Hepatocyte (in vitro differentiated cells): ENCODE measurements at places on chromosomes 4 and X. TPM values are rescaled to one million over a fixed set of nuclear protein-coding genes. Genes with fewer than 3 reads are reported as not detected.

Gene PPP4R3C
- not detected in 2 replicates for total RNA-seq

Gene ARHGEF6
- 2.2 and 3.7 TPM in 2 replicates for total RNA-seq

Gene TBX22
- total RNA-seq: 0.08 and 0.10 TPM in 2 replicates

Gene XK
- total RNA-seq: 2.9 and 3.5 TPM in 2 replicates

Gene PARM1
- 154 and 158 TPM in 2 replicates for total RNA-seq

Gene F9
- 8.0 and 13.0 TPM in 2 replicates for total RNA-seq

Gene PNMA3
- 14.4 and 19.1 TPM in 2 replicates for total RNA-seq

Gene CCNB3
- 0.12 and 0.13 TPM in 2 replicates for total RNA-seq

Gene PGAM4
- not detected in 2 replicates for total RNA-seq

Gene ENOX2
- 9.0 and 10.7 TPM in 2 replicates for total RNA-seq

DNA sequence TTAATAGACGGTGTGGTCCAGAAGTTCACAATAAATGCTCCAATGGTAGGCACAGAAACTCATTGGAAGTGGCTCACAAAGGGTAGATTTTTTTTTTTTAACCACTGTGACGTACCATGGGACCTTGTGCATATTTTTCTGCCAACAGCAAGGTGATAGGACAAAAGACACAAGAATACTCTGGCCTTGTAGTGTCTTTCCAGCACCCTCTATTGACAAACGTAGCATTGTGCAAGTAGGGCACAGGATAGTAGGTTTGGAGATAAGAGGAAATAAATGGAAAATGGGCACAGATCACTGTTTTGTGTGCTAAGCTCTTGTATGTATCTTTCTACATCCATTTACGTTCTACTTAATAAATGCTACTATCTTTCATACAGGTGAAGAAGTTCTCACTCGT, 2054.9 kb downstream of the PCDH7 start:
- no peaks in the 10 kb centered on the region for H3K27me3 ChIP-seq
- no peaks in the 10 kb centered on the region for H3K36me3 ChIP-seq
- H3K27ac ChIP-seq: no peak overlapping the region
- H3K4me3 ChIP-seq: no peak overlapping the region

- no peaks in the 10 kb centered on the region for H3K27me3 ChIP-seq
- H3K36me3 ChIP-seq: no peaks in the 10 kb centered on the region
- no peak for DNase-seq
These were observed 247.7 kb upstream of the FTHL17 start for GRCh38 chrX:31319586-31319985.

GRCh38 chr4:7763788-7764187, 175.9 kb downstream of the AFAP1 start:
- no peak for DNase-seq
- H3K4me1 ChIP-seq: no peaks in the 10 kb centered on the region
- H3K27me3 ChIP-seq: no peaks in the 10 kb centered on the region
- no peaks in the 10 kb centered on the region for H3K36me3 ChIP-seq
- H3K4me3 ChIP-seq: no peak overlapping the region
- H3K27ac ChIP-seq: no peak overlapping the region

DNA sequence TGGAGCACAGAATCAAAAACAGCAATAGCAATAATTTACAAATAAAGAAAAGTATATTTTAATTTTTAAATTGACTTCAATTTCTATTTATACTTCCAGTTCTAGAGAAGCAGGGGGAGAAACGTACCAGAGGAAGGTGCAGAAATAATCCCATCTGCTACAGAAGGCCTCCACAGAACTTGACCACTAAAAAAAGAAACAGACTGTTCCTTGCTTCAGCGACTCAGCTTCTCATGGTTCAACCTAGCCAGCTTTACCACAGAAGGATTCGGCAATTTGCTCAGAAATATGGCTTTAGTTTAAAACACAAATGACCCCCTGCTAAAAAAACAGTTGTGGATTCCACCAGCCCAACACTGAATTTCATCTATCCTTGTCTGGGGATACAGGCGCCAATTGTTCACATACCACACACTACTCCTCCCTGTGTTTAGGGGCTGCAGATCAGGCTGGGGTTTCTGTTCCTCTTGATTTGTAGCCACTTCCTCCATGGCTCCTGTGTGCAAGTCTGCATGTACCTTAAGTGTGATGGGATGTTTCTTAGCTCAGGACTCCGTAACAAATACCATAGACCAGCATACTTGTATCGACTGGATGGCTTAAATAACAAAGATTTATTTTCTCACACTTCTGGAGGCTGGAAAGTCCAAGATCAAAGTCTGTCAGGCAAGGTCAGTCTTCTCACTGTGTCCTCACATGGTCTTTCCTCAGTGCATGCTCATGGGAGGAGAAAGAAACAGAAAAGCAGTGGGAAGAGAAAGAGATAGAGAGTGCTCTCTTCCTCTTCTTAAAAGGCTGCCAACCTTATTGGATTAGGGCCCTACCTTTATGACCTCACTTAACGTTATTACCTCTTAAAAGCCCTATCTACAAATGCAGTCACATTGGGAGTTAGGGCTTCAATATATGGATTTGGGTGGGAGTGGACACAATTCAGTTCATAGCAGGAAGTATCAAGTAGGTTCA, 79.1 kb downstream of the AMOT start:
- no peak for DNase-seq
- H3K4me1 ChIP-seq: no peaks in the 10 kb centered on the region
- no peaks in the 10 kb centered on the region for H3K27me3 ChIP-seq
- H3K4me3 ChIP-seq: no peak overlapping the region
- no peaks in the 10 kb centered on the region for H3K36me3 ChIP-seq
- H3K27ac ChIP-seq: no peak overlapping the region

- no peaks in the 10 kb centered on the region for H3K36me3 ChIP-seq
- no peak for DNase-seq
- H3K27me3 ChIP-seq: no peaks in the 10 kb centered on the region
- no peak overlapping the region for H3K4me3 ChIP-seq
- H3K27ac ChIP-seq: no peak overlapping the region
These were observed 226.3 kb downstream of the PACRGL start for GRCh38 chr4:20926529-20926928.

- DNase-seq: peak; percentile 21
- no peaks in the 10 kb centered on the region for H3K27me3 ChIP-seq
- peaks cover 29% of the 10 kb centered on the region for H3K4me1 ChIP-seq
- peak overlapping the region; percentile 86 for H3K27ac ChIP-seq
These were observed 37.0 kb downstream of the HTT start for GRCh38 chr4:3111461-3111860.

GRCh38 chrX:10076765-10077164, 80.0 kb upstream of the CLCN4 start:
- H3K27me3 ChIP-seq: no peaks in the 10 kb centered on the region
- no peak overlapping the region for H3K4me3 ChIP-seq
- DNase-seq: no peak
- H3K4me1 ChIP-seq: no peaks in the 10 kb centered on the region

- H3K27me3 ChIP-seq: no peaks in the 10 kb centered on the region
- no peaks in the 10 kb centered on the region for H3K36me3 ChIP-seq
These were observed 115.2 kb upstream of the GABRA2 start for GRCh38 chr4:46505131-46505530.

- no peaks in the 10 kb centered on the region for H3K36me3 ChIP-seq
- H3K4me1 ChIP-seq: no peaks in the 10 kb centered on the region
- DNase-seq: no peak
- no peak overlapping the region for H3K4me3 ChIP-seq
- no peaks in the 10 kb centered on the region for H3K27me3 ChIP-seq
These were observed 27.6 kb downstream of the QRFPR start for GRCh38 chr4:121353213-121353612.

- H3K36me3 ChIP-seq: no peaks in the 10 kb centered on the region
- no peak overlapping the region for H3K27ac ChIP-seq
- no peaks in the 10 kb centered on the region for H3K27me3 ChIP-seq
- peaks cover 6% of the 10 kb centered on the region for H3K4me1 ChIP-seq
- H3K4me3 ChIP-seq: no peak overlapping the region
These were observed 17.0 kb upstream of the HPF1 start for GRCh38 chr4:169774466-169775445.

- no peaks in the 10 kb centered on the region for H3K36me3 ChIP-seq
- H3K27ac ChIP-seq: no peak overlapping the region
- no peak overlapping the region for H3K4me3 ChIP-seq
- DNase-seq: no peak
These were observed 18.3 kb upstream of the RPS6KA3 start for GRCh38 chrX:20284992-20285391.

DNA sequence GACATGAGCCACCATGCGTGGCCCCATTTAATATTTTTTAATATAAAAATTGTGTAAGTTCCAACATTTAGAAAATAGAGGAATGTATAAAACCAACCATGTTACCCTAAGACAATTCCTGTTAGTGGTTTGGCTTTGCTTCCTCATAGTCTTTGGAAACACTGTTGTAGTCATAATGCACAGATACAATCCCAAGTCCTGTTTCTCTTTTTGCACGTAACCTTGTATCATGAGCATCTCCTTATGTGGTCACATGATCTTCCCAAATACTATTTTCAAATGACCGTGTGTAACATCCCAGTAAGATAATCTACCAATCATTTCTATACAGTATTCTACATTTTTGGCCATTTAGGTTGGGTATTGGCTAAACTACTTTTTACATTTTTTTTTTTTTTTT, 13.9 kb upstream of the RHOH start:
- no peaks in the 10 kb centered on the region for H3K27me3 ChIP-seq
- no peak for DNase-seq
- H3K4me1 ChIP-seq: no peaks in the 10 kb centered on the region
- H3K36me3 ChIP-seq: no peaks in the 10 kb centered on the region

- no peak overlapping the region for H3K4me3 ChIP-seq
- no peaks in the 10 kb centered on the region for H3K36me3 ChIP-seq
- peak overlapping the region; percentile 58 for H3K27ac ChIP-seq
- no peaks in the 10 kb centered on the region for H3K27me3 ChIP-seq
These were observed 78.5 kb downstream of the ELOVL6 start for GRCh38 chr4:110119880-110120279.

DNA sequence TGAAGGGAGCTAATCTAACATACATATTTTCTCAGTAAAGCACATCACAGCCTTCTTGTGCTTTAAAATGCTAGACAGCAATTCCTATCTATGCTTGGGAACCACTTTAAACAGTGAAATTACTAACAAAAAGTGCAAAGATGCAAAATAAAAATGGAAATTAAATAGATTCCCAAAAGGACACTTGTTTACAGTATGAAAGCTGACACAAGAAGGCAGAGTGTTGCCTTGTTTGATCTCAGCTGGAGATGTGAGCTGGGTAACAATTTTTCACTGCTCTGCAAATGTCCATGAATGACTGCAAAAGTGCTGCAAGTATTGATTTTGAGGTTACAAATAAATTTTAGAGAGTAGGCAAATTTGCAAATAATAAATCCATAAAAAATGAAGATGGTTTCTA, 22.3 kb downstream of the GRIA2 start:
- H3K4me1 ChIP-seq: no peaks in the 10 kb centered on the region
- no peaks in the 10 kb centered on the region for H3K36me3 ChIP-seq
- no peak overlapping the region for H3K27ac ChIP-seq
- DNase-seq: no peak
- no peaks in the 10 kb centered on the region for H3K27me3 ChIP-seq

- H3K27me3 ChIP-seq: no peaks in the 10 kb centered on the region
- no peak overlapping the region for H3K27ac ChIP-seq
- H3K36me3 ChIP-seq: no peaks in the 10 kb centered on the region
- no peaks in the 10 kb centered on the region for H3K4me1 ChIP-seq
These were observed 137.8 kb upstream of the TENM3 start for GRCh38 chr4:182105416-182105815.

GRCh38 chr4:128347930-128348660, 60.5 kb upstream of the PGRMC2 start:
- H3K4me1 ChIP-seq: peaks cover 12% of the 10 kb centered on the region
- no peak for DNase-seq
- H3K4me3 ChIP-seq: no peak overlapping the region
- H3K27ac ChIP-seq: peak overlapping the region; percentile 32
- no peaks in the 10 kb centered on the region for H3K36me3 ChIP-seq

GRCh38 chr4:40099010-40099409, 42.4 kb downstream of the N4BP2 start:
- no peak overlapping the region for H3K27ac ChIP-seq
- no peak for DNase-seq
- H3K36me3 ChIP-seq: no peaks in the 10 kb centered on the region

GRCh38 chr4:38166768-38167167, 206.6 kb downstream of the PTTG2 start:
- H3K27me3 ChIP-seq: no peaks in the 10 kb centered on the region
- DNase-seq: no peak
- H3K27ac ChIP-seq: no peak overlapping the region
- H3K36me3 ChIP-seq: no peaks in the 10 kb centered on the region
- no peaks in the 10 kb centered on the region for H3K4me1 ChIP-seq

GRCh38 chr4:128292349-128292748, 4.7 kb upstream of the PGRMC2 start:
- H3K4me3 ChIP-seq: no peak overlapping the region
- DNase-seq: no peak
- H3K27me3 ChIP-seq: no peaks in the 10 kb centered on the region
- no peaks in the 10 kb centered on the region for H3K36me3 ChIP-seq
- no peak overlapping the region for H3K27ac ChIP-seq
